ENCODE measurements at places on chromosomes 2 and 18.
A peak's percentile ranks its signal among the peaks of the same experiment; 100 is the strongest.

GRCh38 chr2:5691985-5692529, at the start of gene SOX11:
Gene SOX11, plus strand, starts transcription at chr2:5692384. Its CDS starts 338 bp downstream, at chr2:5692722.
- no peak for ATAC-seq

GRCh38 chr2:161139098-161139987, 20.9 kb upstream of the TANK start:
- no peak for ATAC-seq

DNA sequence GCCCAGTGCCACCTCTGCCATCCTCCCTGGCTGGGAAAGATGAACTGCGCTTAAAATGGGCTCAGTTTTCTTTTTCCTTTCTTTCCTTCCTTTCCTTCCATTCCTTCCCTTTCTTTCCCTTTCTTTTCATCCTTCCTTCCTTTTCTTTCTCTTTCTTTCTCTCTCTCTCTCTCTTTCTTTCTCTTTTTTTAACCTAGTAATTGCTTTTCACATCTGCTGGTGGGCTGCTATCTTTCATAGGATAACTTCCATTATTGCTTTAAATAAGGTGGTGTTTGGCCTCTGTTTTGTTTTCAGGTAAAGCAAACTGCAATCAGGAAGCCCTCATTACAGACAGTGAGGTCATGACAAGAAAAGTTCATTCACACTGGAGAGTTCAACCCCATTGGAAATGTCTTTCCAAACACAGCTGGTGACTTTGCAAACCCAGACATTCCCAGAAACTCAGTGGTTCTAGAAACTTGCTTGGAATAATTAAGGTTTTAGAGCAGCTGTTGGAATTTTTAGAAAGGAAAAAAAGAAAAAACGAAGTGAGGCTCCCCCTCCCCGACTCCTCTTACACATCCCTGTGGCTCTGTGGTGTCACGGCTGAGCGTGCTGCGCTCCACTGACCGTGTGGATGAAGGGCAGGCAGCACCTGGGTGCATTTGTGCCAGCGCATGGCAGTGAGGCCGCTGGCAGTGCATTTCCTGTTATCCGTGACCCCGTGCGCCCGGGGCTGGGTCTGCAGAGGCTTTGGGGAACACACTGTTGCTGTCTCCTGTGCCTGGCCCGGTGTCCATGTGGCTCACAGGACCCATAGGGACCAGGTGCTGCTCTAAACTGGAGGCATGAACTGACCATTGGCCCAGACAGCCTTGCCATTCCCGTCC, 76.9 kb downstream of the MBP start:
- peak; percentile 10 for ATAC-seq

DNA sequence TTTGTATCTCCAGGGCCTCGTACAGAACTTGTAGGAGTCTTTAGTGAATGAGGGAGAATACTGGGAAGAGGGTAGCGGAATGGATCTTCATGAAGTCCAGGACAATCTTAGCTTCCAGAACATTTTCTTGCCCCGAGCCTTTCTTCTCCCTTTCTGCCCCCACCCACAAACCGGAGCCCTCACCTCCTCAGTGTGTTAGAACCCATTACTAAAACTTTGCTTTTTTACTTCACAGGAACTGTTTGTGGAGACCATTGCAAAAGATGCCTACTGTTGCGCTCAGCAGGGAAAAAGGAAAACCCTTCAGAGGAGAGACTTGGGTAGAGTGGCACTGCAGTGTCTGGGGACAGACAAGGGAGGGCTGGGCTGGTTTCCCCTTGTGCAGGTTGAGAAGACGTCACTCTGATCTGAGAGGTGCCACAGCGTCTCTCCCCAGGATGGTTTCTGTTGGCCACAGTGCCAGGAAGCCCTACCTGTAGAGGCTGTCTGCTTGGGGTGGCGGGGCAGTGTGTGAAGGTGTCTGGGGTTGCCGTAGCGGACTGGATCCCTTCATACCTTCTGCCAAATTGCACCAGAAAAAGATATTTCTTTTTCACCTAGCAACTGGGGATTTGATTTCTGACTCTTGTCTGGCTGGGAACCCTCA, 786 bp downstream of the POLE4 start:
- ATAC-seq = no peak

DNA sequence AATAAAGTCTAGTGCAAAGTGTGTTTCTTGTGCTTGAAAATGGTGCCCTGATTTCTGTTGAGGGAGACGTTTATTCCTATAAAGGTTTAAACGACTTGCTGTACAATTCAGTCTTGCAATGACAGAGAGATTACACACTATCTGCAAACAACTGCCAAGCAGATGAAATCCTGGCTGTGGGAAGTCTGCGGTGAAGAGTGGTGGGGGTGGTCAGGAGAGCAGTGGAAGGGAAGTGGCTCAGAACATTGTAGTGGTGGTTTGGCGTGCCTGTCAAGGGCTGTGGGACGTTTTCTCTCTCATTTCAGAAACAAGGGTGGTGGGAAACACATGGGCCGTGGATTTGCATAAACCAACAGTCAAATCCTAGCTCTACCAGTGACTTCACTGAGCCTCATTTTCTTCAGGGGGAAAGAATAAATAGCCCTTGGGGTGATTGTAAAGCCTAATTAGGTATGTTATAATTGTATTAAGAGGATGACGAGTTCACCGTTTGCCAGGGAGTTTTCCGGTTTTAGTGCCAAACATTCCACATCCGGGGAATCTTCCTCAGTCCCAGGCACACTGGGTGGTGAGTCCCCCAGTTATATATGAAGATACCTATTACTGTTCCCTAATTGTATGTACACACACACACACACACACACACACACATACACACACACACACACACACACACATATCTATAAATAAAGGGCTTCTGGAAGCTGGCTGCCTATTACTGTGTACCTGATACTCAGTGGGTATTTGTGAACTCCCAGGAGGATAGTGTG, 115.0 kb downstream of the SPTBN1 start:
- peak; percentile 11 for ATAC-seq

- no peak for ATAC-seq
These were observed 31.0 kb upstream of the FMNL2 start for GRCh38 chr2:152303951-152304350.

DNA sequence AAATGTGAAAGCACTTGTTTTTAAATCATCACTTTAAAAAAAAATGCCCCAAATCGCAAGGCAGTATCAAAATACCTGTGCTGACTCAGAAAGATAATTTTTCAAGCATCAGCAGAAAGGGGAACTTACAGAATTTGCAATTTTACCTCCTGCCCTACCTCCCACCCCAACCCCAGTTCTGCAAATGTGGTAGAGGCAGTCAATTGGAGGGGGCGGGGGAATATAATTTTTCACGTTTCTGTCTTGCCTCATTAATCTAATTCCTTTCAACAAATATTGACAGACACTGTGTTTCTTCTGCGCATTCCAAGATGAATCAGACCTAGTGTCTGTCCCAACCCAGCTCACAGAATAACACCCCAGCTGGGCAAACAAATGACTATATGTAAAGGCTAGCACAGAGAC, 76.8 kb downstream of the ALPK2 start:
- ATAC-seq = peak; percentile 57

DNA sequence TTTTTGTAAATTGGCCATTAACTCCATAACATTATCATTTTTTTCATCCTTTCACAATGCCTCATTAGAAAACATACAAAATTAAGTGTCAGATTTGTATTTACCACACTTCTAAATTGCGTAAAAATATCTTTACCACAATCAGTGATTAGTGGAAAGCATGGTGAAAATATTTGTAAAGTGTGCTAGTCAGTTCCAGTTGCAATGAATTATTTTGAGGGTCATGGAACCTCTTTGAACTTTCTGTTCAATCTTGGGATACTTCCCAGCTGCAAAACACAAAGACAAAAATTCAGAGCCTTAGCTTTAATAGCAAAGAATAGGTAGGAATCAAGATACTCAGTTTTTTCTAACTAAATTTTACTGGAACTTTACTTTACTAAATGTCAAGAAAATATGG, 4.0 kb upstream of the COL3A1 start:
- ATAC-seq = no peak

DNA sequence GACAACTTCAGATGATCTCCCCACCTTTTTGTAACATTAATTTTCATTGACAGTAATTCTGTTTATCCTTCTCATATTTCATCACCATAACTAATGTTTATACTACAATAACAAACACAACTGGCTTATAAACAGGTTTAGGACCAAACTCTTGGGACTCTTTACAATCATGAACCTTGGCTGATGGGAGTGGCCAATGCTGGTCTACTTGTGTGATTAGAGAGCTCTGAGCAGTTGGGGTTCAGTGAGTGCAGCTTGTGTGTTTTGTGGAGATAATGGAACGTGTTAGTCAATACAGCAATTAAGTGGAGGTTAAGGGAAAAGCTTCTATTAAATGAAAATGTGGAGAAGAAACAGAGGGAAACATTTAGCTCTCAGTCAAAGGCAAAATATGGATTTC, 207.1 kb downstream of the SPAG16 start:
- no peak for ATAC-seq

GRCh38 chr18:68948622-68949021, 150.7 kb downstream of the CCDC102B start:
- ATAC-seq = no peak

GRCh38 chr2:231397011-231397927, 1.8 kb downstream of the B3GNT7 start:
- peak; percentile 8 for ATAC-seq

GRCh38 chr2:191439481-191439880, 194.3 kb downstream of the MYO1B start:
- no peak for ATAC-seq

DNA sequence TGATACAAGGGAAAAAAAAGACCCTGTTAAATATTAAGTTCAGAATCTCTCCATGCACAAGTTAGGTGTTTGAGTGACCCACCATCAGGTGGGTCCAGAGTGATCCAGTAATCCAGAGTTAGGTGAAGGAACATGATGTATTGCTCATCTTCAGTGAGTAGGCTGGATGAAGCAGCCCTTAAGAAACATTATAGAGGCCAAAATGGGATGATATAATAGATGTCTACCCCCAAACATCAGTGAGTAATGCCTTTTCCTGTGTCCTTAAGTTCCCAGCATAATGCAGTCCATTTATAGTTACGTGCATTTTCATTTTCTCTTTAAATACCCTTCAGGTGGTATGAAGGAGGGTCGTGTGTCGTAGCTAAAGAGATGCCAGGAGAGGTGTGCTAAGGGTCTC, 89.6 kb downstream of the MAP4K4 start:
- no peak for ATAC-seq

- no peak for ATAC-seq
These were observed 169.4 kb downstream of the GALNT1 start for GRCh38 chr18:35750929-35751328.

- no peak for ATAC-seq
These were observed 65.6 kb upstream of the CAPN13 start for GRCh38 chr2:30872797-30873196.
